ENCODE measurements at places on chromosomes 7 and 10. TPM values are rescaled to one million over a fixed set of nuclear protein-coding genes. Genes with fewer than 3 reads are reported as not detected.

MINPP1 gene
- total RNA-seq = 19.2 TPM

TWNK gene
- 4.8 TPM for total RNA-seq

CYP2C18 gene
- 0.17 TPM for total RNA-seq

AGR2 gene
- 10.1 TPM for total RNA-seq

GIMAP4 gene
- total RNA-seq = 46.2 TPM

KLF14 gene
- total RNA-seq = 0.22 TPM

TMEM196 gene
- total RNA-seq = 2.4 TPM

DLX5 gene
- 0.50 TPM for total RNA-seq

LAMB4 gene
- 0.50 TPM for total RNA-seq

ERVW-1 gene
- total RNA-seq = not detected

FEZF1 gene
- 0.77 TPM for total RNA-seq

CNTNAP2 gene
- 41.3 TPM for total RNA-seq

MALRD1 gene
- total RNA-seq = 7.5 TPM

ASB15 gene
- total RNA-seq = not detected

CRYGN gene
- total RNA-seq = 10.3 TPM

PRSS37 gene
- total RNA-seq = not detected

Measured in spinal cord (tissue), 10 donors.